ENCODE measurements at places on chromosomes 1 and 21.

- no peak for DNase-seq
These were observed 15.1 kb downstream of the USP33 start for GRCh38 chr1:77744576-77744975.

DNA sequence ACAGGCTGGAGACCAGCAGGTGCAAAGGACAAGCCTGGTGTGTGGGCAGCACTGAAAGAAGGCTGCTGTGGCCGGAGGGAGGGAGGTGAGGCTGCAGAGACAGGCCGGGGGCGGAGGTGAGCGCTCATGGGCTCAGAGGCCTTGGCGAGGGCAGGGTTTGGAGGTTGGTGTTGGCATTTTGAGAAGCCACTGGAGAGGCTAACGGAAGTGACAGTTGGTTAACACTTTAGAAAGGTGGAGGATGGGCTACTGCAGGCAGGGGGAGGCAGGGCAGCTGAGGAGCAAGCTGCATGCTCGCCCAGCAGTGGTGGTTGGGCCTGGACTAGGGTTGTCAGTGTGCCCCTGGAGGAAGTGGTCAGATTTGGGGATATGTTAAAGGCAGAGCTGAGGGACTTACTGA, 37.5 kb downstream of the QSOX1 start:
- DNase-seq: no peak

DNA sequence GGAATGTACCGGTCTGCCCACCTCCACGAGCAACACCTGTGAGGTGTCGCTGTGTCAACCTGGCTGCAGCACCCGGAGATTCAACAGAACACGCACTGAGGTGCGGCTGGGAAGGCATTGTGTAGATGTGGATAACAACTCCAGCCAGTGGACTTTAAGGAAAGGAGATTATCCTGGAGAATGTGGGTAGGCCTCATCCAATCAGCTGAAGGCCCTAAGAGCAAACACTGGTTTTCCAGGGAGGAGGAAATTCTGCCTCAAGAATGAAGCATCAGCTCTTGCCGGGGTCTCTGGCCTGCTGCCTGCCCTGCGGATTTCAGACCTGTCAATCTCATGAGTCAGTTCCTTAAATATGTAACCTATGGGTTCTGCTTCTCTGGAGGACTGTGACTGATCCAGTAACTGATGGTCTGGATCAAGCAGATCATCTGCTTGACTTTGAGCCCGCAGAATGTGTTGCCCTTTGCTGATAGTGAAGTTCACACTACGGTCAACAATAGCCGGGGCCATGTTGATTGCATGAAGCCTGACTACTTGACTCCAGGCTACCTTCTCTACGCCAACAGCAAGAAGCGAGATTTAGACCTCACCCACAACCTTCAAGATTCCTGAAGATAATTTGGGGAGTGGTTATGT, 15.9 kb upstream of the PRDM15 start:
- DNase-seq: peak; percentile 20

GRCh38 chr1:69421286-69421685, 146.4 kb upstream of the LRRC7 start:
- no peak for DNase-seq

DNA sequence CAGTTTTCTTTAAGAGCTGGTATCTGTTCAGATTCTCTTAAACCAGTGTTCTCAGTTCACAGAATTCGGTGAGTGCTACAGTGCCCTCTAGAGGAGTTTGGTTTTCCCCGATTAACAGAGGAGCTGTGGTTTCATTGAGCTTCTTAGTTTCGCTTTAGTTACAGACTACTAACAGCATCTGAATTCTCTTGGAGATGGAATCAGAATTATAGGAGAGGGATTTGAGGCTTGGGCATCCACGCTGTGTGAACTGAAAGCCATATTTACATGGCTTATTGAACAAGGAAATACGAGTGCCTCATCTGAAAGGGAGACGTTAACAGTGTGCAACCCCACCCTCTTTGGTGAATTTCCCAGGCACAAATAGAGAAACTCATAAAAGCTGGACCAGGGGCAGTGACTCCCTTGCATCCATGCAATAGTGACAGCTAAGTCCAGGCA, 202.0 kb downstream of the USH2A start:
- peak; percentile 23 for DNase-seq

DNA sequence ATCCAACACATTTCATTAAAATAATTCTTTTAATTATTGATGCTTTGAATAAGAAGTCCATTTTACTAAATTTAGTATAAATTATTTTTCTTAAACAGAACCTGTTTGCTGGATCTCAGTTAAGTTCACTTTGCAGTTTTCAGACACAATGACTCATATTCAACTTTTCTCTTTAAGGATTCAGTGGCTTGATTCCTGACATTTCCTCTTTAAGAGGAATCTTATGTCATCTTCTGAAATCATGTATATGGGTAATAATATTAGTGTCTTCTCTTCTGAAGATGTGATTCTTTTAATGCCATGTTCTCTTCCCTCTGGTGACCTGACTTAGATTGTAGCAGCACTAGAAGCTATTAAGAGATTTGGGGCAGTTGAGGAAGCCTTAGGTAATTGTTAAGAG, 12.6 kb downstream of the CREG1 start:
- DNase-seq: peak; percentile 12

DNA sequence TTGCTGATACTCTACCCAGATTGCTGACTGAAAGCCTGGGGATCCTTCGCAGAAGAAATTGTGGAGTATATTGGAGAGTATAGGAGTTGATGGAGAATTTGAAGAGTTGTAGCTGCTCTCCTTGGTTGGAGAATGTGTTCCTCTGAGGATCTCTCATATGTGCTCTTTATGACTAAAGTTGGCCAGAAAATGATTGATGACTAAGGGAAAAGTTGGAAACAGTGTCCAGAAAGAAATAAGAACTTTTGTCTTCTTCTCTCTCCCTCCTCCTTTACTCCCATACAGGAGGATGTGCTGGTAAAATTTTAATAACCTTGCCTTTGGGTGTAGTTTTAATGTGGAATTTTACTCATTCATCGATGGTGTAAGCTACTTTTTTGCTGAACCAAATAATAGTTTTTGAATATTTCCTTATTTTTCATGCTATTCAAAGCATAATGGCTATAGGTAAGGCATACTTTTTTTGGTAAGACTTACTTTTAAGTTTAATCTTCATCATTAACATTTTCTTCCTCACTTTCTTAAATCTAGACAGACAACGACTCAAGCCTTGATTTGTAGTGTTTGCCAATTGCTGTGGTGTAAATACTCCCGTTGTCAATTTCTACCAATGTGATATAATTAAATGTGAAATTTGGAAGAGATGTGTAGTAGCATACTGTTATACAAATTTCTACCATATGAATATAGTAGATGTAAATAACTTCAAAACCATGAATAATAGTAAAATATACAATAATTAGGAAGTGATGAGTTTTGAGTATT, 13.7 kb downstream of the C1orf141 start:
- no peak for DNase-seq

DNA sequence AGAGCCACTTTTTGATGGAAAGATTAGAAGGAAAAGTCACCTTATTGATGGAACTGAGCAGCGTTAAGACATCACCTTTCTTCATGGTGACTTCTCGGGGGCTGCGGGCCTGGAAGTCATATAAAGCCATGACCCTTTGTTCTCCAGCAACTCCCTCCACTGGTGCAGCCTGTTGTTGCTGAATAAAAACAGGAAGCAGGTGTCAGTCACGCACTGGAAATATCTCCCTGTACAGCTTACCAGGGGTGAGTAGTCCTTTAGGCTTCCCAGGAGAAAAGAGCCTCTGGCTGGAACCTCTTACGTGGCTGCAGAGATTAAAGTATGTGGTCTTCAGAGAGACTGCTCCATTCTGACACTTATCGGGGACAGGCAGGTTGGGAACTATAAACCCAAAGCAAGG, 31.9 kb downstream of the SPTA1 start:
- no peak for DNase-seq

GRCh38 chr1:6271006-6271405, 10.1 kb upstream of the GPR153 start:
- peak; percentile 57 for DNase-seq
